ENCODE measurements at places on chromosomes 5 and 9. TPM values are rescaled to one million over a fixed set of nuclear protein-coding genes. Genes with fewer than 3 reads are reported as not detected.

The SLIT3 gene
- 0.61 TPM for total RNA-seq

GRCh38 chr5:73382401-73382740 lies 66.2 kb downstream of the FOXD1 start:
- no peak for DNase-seq

- DNase-seq = peak; percentile 66
These were observed 739 bp downstream of the CARD9 start for GRCh38 chr9:136372561-136373299.

GRCh38 chr9:37511016-37512010 lies 25.6 kb downstream of the POLR1E start:
- no peak for DNase-seq

DNA sequence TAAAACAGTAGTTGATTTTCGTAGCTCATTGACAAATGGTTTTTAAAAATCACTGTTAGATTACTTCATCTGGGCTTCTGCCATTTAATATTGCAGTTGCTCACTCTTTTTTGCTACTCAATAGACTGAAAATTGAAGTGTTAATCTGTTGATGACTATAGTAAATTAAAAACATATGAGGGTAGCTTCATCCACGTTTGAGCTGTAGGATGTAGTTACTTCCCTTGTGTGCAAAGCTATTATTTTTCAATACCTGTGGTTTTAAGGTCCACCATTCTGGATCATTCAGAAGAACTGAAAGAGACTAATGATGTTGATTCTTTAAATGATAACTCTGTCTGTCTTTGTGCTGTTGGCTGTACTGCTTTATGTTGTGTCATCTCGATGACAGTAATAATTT lies 74.7 kb downstream of the LNPEP start:
- DNase-seq = no peak

DNA sequence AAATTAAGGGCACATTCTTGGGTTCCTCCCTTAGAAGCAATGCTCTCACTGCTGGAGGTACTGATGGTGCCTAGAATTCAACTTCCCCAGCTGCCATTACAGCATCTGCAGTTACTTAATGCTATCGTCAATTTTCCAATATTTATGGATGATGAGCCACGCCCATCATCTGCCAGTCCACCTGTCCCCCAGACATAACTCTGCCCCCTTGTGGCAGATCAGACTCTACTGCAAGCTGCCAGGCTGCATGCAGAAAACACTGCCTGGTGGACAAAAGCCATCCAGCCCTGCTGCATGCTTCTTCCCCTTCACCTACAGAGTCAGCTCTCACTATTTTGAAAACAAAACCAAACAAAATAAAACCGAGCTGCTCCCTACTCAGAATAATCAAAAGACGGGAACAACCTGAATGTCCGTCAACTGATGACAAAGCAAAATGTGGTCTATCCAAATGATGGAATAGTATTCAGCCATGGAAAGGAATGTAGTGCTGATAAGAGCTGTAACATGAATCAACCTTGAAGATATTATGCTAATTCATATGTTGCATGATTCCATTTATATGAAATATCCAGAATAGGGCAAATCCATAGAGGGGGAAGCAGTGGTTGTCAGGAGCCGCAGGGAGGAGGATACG lies 66.4 kb downstream of the RETREG1 start:
- DNase-seq = no peak

GRCh38 chr9:117088140-117088539 lies 326.7 kb downstream of the ASTN2 start:
- no peak for DNase-seq
